Muscle of arm (tissue), 14 donors: ENCODE measurements at places on chromosomes 7 and 10.

GRCh38 chr7:36653663-36654355 lies 70.5 kb downstream of the AOAH start:
- no peak for DNase-seq

- DNase-seq: no peak
Observed at GRCh38 chr7:69738396-69738951, 140.2 kb downstream of the AUTS2 start.

GRCh38 chr10:124083740-124084397 lies 9.5 kb downstream of the CHST15 start:
- DNase-seq: no peak

DNA sequence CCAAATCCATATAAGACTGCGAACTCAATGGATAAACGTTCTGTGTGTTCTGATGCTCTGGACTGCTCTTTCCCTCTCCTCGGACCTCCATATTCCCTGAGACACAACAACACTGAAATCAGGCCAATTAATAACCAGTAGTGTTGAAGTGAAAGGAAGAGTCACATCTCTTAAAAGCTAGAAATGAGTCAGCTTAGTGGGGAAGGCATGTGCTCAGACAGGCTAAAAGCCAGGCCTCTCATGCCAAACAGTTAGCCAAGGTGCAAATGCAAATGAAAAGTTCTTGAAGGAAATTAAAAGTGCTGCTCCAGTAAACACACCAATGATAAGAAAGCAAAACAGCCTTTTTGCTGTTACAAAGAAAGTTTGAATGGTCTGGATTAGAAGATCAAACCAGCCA lies 29.3 kb downstream of the TNS3 start:
- DNase-seq: no peak

DNA sequence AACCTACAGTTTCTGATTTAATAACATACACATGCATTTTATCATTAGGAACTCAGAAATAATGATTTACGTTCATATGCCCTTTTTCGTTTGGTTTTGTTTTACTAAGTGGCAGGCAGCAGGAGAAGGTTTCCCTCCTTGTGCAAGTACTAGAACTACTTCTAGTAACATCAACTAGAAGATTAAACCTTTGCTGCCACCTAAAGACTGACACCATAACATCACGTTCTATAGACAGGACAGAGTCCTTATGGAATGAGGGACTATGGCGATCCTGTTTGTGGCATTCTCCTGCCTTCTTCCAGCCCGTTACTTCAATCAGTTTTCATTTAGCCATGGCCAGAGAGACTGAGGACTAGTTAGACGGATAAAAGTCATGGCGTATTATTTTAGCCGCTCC lies 53.2 kb downstream of the GAD2 start:
- DNase-seq: peak; percentile 32

GRCh38 chr10:70748801-70749573 lies 36.2 kb downstream of the TBATA start:
- no peak for DNase-seq

- DNase-seq: no peak
Observed at GRCh38 chr10:17835688-17836087, 26.5 kb downstream of the MRC1 start.

DNA sequence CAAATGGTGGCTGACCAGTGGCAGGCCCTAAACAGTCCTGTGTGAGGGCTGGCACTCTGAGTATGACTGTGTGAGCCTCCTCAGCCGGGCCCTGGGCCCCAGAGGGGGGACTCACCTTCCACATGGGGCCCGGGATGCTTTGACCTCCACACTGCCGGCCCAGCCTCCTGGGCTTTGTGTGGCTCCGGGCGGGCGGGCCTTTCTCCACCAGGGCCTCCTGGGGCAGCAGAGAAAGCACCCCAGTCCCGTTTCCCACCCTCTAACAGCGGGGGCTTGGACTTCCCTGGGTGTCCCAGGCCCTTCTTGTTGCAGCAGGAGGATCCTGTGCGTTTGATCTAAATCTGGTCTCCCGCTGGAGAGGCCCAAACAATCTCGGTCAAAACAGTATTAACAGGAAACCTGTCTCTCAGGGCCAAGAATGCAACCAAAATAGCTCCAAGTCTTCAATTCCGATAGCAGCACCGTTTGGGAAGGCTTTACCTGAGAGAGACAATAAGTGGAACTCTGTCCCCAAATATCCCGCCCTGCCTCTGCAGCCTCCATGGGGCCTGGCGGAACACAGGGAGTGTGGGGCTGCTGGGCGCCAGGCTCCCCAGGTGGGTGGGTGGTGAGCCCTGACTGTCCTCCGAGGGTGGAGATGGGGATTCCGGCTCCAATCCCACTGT lies 104.8 kb upstream of the ZNF32 start:
- DNase-seq: no peak

- DNase-seq: no peak
Observed at GRCh38 chr10:100007231-100008141, 2.3 kb downstream of the DNMBP start.

DNA sequence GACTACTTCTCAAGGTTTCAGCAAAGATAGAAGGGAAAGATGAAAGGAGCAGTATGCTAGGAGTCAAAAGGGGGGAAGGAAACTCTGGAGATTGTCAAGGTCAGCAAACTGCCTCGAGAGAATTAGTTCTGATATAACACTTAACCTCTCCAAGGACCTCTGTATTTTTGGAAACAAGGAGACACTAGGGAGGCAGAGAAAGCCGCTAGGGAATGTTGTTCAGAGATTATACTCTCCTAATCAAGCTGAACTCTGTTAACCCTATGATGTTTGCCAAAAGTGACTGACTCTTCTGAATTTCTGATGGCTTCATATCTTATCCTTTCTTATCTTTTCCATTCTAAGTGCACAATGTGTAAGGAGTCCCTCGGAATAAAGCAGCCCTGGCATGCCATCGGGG lies 27.1 kb downstream of the CREM start:
- no peak for DNase-seq

DNA sequence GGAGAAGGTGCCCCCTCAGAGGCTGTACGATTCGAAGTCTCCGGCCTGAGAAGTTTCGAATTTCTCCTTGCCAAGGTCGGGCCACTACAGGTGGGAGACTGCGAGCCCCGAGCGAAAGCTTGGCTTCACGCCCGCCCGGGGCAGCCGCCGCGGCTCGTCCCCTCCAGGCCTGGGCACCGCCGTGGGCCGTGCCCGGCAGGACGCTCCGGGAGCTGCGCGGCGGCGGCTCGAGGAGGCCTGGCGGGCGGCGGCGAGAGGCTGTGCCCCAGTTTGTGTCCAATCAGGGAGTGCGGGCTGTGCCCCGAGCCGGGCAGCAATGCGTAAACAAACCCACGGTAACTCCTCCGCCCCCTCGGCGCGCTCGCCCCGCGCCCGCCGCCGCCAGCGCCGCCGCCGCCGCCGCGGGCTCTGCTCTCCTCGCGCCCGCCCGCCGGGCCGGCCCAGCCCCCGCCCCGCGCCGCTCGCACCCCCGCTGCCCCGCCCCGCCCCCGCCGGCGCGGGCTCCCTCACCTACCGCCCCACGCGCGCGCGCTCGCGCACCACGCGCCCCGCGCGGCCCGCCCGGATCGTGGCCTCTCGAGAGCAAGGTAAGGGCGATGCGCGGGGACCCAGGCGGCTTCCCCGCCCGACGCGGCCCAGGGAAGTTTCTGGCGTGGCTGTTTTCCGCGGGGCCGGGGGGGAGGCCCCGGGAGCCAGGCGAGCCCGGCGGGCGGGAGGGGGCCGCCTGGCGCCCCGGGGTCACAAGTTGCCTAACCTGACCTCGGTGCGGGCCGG lies 57.8 kb upstream of the PCGF5 start:
- peak; percentile 17 for DNase-seq

DNA sequence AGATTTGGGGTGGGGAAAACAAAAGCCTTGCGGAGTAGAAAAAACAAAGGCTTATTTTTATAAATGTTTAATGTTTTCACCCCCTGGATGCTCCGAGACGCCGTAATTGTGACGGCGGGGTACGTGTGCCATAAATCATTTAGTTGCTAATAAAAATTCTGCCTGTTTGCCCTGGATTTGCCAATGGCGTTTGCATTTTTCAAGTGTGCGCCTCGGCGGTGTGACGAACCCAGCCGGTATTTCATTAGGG lies 2.5 kb upstream of the TNRC18 start:
- peak; percentile 38 for DNase-seq

- no peak for DNase-seq
Observed at GRCh38 chr10:60611291-60611747, 167.0 kb upstream of the CDK1 start.

DNA sequence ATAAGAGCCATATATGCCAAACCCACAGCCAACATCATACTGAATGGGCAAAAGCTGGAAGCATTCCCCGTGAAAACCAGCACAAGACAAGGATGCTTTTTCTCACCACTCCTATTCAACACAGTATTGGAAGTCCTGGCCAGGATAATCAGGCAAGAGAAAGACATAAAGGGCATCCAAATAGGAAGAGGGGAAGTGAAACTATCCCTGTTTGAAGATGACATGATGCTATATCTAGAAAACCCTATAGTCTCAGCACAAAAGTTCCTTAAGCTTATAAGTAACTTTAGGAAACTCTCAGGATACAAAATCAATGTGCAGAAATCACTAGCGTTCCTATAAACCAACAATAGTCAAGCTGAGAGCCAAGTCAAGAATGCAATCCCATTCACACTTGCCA lies 23.8 kb upstream of the STARD3NL start:
- no peak for DNase-seq

DNA sequence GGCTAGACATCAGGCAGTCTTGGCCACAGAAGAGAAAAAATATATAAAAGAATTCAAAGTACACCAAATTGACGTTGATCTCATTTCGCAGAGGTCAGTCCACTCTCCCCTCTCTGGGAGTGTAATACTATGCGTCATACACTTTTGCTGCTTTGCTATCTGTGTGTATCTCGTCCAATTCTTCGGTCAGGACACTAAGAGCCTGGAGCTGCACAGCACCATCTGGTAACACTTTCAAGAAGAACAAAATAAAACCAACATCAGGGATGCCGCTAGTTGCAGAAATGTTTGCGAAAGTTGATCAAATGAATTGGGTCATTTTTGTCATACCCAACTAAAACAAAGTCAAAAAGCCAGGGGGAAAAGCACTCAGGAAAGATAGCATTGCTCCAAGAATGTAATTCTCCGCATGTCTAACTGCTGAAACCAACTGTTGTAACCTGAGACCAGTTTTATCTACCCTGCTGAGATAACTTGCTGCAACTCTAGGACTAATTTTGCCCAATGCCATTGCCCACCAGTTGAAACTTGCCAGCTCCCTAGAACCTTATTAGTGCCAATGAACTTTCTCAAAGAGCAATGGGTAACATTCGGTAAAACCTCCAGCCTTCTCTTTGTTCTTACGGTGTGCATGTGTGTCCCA lies 23.0 kb downstream of the TMEM176A start:
- no peak for DNase-seq

DNA sequence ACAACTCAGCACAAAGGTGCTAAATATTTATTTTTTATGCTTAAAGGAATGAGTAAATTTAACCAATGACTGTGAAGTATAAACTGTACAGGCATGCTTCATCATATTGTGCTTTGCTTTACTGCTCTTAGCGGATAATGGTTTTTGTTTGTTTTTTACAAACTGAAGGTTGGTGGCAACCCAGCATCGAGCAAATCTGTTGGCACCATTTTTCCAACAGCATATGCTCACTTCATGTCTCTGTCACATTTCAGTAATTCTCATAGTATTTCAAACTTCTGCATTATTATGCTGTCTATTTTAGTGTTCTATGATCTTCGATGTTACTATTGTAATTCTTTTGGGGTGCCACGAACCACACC lies 22.8 kb downstream of the BRAF start:
- no peak for DNase-seq

DNA sequence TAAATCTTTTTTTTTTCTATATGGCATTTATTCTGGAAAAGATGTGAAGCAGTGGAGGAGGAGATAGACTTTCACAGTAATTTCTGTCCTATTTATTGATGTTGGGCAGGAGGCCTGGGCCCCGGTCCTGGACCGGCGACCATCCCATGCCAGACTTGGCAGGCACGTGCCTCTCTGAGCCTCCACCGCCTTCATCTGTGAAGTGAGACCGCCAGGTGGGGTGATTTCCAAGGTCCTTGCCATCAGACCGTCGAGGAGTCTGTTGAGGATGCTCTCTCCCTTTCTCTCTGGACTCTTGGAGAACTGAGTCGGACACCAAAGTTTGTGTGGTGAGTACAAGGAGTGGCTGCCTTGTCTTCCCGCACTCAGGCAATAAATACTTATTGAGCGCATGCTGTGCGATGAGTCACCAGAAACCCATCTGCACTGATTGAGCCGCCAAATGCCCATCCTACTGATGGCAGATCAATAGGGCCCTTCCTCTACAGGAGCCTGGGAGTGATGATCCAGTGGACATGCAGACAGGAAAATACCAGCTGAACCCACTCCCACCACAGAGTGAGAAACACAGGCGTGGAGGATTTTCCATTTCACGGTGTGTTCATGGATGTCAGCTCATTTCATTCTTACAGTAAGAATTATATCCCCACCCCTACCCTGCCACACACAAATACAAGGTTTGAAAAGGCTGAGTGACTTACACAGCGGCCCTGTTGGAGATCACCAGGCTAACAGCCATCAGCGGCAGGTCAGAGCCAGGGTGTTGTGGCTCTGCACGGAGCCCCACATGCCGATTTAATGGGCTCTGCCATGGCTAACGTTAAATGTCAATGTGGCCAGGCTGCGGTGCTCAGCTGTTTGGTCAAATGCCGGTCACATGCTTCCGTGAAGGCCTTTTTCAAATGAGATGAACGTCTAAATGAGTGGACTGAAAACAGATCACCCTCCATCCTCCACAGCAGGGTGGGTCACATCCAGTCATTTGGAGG lies 11.5 kb upstream of the PRKAG2 start:
- DNase-seq: no peak

DNA sequence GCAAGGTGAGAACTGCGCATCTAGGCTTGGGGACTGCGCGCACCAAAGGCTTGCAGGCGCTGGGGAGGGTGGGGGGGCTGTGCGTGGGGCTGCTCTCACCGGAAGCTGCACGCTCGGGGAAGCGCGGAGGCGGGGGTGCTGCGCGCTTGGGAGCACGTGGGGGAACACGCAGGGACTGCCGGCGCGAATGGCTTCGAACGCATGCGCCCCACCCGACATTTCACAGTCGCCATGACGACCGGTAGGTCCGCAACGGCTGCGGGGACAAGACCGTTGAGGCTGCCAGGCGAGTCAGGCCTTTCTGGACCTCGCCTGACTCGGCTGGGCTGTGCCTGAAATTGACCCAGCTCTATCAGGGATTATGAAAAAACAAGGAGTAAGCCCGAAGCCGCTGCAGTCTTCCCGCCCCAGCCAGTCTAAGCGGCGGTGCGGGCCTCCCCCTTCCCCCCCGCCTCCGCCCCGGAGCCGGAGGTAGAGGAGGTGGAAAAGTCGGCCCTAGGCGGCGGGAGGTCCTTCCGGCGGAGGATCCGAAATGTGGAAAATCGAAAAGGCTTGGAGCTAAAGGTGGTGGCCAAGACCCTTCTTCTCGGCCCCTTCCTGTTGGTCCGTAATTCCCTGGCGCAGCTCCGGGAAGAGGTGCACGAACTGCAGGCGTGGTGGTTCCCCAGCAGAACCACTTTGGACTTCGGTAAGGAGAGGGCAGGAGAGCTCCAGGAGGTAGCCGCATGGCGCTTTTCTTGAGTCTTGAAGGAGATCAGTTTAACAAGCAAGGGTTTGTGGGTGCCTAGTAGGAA lies 34.9 kb upstream of the STEAP1 start:
- peak; percentile 25 for DNase-seq

DNA sequence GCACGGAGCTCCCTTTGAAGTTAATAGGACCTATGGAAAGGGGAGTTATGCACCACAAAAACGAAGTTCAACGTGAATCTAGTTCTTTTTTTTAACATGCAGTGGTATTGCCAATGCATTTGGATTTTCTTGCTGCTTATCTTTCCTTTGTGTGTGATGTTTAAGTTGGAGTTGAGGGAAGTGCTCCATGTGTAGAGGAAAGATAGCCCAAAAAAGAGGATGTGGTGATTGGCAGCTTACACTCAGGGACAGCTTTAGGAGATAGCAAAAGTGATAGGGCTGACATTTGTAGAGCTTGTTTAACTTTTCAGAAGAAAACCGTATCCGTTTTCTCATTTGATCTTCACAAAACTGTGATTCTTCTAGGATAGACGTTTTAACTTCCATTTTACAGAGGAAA lies 101.3 kb downstream of the MDFIC start:
- DNase-seq: no peak
